ENCODE measurements at places on chromosomes 2 and 18.

GRCh38 chr2:98455494-98455976, 10.9 kb downstream of the INPP4A start:
- peak; percentile 41 for DNase-seq

- DNase-seq = no peak
Observed at GRCh38 chr2:190342611-190343010, 778 bp upstream of the INPP1 start.

- DNase-seq = no peak
Observed at GRCh38 chr2:209806318-209806717, 34.7 kb downstream of the UNC80 start.

DNA sequence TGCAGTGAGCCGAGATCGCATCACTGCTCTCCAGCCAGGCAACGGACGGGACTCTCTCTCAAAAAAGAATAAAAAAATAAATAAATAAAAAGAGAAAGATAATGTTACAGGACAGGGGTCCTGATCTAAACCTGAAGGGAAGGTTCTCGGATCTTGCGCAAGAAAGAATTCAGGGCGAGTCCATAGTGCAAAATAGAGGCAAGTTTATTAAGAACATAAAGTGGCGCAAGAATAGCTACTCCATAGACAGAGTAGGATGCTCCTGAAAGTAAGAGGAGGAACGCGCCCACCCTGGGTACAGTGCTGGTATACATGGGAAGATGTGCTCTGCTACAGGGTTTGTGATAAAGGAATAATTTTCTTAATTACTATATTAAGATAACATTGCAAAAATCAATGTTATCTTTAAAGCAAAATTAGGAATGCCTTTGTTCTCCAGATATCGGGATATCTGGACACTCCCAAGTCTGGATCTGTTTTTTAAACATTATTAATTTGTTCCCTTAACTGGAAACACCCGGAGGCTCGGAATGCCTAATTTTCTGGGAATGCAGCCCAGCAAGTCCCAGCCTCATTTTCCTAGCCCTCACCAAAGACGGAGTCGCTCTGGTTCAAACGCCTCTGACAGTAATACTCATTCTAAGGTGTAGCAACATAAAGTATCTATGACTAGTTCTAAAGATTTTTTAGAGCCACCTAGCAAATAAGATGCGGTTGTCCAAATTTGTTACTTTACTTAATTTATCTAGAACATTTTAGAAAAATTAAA, 38.8 kb downstream of the ACSL3 start:
- DNase-seq = no peak

DNA sequence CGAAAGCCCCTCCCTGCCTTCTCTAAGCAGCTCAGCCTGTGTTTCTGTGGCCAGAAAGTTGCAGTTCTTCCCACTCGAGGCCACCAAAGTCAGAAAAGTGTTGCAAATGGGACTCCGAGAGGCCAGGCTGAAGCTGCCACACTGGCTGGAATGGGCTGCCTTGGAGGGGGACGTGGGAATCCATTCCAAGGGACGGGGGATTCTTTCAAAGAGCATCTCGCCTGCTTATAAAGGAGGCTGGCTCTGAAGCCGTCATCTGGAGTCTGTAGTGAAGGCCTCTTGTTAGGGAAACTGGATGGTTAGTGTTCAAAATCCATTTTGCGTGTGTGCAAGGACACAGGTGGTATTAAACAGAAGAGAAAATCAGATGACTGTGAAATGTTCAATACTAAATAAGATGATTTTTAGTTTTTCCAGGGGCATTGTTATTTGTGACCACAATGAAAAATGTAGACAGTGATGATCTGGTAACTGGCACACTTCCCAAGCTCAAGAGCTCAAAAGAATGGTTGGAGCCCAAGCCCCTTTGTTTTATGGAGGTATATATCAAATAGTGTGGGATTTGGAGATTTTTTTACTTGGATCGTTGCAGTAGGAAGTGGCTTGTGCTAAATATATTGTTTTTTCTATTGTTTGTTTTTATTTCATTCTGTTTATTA, 782 bp downstream of the FAM228B start:
- no peak for DNase-seq

- DNase-seq = no peak
Observed at GRCh38 chr2:71555798-71556454, 102.6 kb downstream of the DYSF start.

- DNase-seq = no peak
Observed at GRCh38 chr2:112183327-112184025, 45.3 kb downstream of the FBLN7 start.
